ENCODE measurements at places on chromosomes 11 and 22.

DNA sequence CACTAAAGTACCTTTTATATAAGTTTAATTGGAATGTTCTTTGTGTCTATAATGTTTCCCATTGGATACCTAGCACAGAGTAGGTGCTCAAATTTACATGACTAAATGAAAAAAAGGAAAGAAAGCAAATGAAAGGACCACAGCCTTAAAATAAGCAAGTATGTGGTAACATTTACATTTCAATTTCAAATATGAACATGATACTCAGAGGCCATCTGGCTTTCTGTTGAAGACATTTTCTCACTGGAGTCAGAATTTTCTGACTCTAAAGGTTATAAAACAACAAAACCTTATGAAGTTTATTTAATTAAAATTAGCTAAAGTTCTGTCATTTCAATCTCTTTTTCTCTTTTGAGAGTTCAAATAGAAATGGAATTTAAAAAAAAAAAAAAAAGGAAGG lies 904 bp upstream of the ANGPTL5 start:
- no peak for DNase-seq

DNA sequence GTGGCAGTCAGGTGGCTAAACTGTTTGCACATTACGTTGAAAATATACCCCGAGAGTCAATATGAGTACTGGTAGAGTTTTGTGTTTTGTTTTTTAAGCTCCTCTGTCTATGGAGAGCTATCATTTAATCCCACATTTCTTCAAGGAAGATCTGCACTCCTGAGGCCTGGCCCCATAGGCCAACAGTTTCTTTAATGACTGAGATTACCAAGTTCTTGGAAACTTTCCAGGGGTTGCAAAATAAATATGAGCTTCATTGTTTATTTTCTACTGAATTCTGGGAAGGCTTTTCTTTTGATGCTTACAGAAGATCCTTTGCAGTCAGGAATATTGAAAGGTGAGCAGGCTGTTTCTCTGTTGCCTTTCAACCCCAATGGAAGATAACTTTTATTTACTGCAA lies 452.0 kb downstream of the JRKL start:
- no peak for DNase-seq

GRCh38 chr11:97498891-97499290 lies 1109.1 kb downstream of the JRKL start:
- DNase-seq, result no peak

GRCh38 chr22:24103301-24103700 lies 78.0 kb upstream of the SUSD2 start:
- DNase-seq, result no peak

DNA sequence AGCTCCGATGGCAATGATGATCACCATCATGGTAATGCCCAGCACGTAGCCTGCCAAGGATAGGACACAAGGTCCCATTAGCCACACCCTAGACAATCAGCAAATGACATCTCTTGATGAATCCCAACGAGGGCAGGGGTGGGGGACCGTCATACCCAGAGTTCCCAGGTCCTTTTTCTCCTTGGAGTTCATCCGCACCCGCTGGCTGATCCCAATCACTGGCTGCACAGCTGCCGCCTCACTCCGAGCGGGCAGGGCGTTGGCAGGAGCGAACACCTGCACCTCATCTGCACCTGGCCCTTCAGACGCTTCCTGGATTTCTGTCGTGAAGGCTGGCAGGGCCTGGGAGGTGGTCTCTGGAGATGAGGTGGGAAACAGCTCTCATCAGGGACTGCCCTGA lies 2.9 kb downstream of the PIK3IP1 start:
- DNase-seq, result no peak

DNA sequence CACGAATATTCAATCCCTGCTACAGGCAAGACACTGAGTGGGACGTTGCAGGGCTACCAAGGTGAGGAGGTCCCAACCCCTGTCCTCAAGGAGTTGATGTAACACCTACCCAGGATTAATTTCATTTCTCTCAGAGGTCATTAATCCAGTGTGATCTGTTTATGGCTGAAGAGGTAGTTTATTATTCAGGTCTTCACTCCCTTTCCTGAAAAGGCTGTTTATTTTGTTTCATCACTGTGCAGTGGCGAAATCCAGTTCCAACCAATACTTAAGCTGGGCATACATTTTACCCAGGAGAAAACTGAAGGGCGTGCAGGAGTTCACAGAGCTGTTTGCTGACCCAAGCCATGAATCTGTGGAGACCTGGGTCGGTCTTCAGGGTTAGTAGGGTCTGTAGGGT lies 2.7 kb upstream of the PTPRJ start:
- DNase-seq, result no peak

DNA sequence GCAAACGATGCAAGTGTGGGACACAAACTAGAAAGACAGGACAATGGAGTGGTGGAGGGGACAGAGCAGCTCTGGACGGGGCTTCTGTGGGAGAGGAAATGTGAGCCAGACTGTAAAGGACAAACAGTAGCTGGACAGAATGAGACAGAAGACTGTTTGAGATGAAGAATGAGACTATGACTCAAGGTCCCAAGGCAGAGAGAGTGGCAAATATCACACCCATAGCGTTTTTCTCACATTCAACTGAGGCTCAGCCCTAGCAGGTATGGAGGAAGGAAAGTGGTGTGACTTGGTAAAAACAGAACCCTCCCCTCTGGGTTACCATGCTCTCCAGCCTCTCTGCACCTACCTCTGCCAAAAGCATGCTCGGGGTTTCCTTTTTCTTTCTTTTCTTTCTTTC lies 96.5 kb downstream of the RPL27A start:
- no peak for DNase-seq

GRCh38 chr22:41656556-41656955 lies 32.1 kb downstream of the SNU13 start:
- DNase-seq, result no peak

- DNase-seq, result peak; percentile 97
These were observed 54.6 kb downstream of the SPECC1L start for GRCh38 chr22:24325105-24325757.

DNA sequence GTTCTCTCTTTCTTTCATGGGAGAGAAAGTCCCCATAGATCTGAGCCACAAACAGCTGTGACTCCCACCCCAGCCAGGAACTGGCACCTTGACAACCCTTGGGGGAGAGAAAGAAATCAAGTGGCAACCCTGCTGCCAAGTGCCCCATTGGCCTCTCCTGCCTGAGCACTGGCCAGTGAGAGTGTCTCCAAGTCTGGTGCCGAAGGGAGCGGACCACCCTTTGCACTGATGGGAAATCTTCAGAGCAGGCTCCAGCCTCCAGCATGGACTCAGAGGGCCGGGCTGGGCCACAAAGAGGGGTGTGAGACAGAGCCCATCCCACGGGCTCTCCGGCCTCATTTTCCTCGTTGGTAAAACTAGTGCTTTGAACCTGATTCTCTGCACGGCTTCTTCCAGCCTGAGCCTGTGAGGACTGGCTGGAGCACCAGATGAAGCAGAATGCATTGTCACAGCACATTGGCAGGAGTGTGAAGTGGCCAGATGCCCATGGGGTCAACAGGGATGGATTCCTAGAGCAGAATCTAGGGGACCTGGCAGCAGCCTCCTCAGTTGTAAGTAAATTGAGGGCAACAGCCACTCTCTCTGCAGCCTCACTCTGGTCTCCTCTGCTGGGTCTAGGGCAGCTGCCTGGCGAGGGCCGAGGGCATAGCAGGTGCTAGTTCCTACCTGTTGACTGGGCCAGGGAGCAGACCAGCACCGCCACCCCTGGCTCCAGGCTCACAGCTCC lies 81.4 kb downstream of the TRIM29 start:
- no peak for DNase-seq

DNA sequence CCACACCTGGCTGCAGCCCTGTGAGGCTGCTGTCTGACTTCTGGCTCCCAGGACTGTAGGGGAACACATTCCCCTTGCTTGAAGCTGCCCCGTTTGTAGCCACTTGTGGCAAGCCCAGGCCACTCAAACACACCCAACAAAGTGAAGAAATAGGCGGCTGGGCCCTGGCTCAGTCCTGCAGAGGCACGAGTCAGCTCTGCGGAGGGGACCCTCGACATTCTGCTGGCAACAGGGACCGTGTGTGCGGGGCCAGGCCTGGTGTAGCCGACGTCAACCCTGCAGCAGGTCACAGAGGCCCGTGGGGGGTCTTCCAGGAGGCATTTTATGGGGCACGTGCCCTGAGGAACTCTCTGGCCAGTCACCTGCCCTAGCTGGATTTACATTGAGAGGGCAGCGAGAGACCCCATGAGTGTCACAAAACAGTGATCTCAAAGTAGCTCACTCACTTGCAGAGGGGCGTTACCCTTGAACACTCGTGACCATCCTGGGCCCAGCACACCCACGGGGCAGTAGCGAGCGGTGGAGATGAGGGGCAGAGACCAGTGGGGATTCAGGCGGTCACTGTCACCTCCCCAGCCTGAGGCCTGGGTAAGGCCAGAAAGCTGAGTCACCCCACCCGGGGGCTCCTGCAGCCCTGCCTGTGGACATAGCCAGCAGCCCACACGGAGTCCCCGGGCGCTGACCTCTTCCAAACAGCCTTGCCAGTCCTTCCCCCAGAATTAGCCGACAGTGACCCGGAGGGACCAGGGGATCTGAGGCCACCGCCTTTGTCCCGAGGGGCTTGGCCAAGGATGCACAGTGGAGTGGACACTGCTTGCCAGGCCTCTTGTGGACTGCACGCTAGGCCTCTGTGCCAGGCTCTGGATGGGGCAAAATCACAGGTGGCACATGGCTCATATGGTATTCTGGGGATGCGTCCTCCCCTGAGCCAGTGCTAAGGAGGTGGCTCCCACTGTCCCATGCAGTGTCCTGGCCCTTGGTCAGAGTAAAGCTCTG lies 139.5 kb downstream of the CTTN start:
- DNase-seq, result no peak

- no peak for DNase-seq
These were observed 159.7 kb downstream of the DBX1 start for GRCh38 chr11:20000351-20001134.

DNA sequence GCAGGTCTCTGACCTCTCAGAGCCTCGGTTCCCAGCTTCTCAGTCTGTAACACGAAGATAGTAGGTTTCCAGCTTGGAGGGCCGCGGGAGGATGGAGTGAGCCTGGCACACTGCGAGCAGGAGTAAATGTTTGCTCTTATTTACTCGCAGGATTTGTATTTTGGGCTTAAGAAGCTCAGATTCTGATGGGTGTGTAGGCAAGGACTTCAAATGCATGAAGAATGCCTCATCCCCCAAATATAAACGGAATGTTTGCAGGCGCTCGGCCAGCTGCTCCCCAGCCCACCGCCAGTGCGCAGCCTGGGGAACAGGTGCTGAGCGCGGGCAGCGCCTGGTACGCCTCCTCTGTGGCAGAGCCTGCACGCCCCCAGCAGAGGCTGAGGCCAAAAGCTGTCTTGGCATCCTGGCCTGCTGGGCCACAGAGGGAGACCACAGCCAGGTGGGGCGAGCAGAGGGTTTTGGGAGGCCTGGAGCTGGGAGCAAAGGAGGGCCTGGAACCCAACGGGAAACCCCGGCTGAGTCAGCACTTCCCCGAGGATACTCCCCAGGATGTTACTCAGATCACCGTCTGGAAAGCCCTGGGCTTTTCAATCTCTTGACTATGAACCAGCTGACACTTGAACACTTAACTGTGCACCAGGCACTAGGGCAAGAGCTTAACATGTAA lies 9.4 kb downstream of the EHD1 start:
- DNase-seq, result no peak

DNA sequence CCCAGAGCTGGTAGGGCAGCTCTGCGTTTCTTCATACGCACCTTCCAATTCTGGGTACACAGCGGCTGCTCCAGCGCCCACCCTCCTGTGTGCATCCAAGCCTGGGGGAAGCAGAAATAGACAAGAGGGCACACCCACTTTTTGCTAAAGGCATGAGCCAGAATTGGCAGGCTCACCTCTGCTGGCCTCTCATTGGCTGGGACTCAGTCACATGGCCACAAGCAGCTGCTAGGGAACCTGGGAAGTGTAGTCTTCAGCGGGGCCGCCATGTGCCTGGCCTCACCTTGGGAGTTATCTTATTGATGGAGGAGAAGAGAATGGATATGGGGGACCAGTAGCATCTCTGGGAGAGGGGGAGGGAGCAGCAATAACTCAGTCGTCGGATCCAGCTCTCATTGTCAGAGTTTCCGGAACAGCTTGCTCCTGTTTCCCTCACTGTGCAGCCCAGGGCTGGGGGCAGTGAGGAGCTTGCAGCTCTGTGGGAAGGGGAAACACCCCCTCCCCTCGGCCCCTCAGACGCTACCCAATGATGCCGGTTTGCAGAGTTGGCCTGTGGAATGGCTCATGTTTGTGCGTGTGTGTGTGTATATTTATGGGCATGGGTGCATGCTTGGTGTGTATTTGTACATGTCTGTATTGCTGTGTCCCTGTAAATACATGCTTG lies 11.8 kb upstream of the MIEF1 start:
- peak; percentile 82 for DNase-seq

DNA sequence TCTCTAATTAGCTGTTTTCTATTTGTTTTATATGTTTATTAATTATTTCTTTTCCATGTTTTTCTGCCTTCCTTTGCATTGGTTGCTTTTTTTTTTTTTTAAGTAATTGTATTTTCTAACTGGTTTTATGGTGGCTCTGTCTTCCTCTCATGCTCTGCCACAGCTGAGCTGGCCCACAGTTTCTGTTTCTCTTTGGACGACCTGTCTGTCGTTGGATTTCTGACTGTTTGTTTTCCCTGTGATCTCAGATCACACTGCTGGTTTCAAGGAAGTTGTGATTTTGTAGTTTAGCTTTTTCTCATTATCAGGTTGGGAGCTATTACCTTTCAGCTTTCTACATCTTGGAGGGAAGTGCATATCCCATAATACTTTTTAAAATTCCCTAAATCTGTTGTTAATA lies 15.9 kb upstream of the OR6M1 start:
- DNase-seq, result no peak

- DNase-seq, result no peak
These were observed 12.0 kb upstream of the NXPE1 start for GRCh38 chr11:114571712-114572111.

DNA sequence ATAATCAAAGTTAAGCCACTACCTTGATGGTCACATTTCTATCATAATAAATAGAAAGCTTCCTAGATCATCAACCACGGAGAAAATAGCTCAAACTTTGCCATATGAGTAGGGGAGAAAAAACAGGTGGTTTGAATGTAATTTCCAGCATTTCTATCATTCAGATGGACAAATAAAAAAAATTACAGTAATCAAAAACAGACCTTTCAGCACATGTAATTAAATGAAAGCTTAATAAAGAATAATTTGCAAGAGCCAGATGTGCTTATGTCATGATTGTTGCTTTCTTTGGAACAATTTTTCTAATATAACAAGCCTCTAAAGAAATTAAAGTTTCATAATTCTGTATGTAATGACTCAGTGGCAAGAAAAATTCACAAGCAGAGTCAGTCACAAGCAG lies 297.0 kb downstream of the SOX6 start:
- DNase-seq, result no peak

DNA sequence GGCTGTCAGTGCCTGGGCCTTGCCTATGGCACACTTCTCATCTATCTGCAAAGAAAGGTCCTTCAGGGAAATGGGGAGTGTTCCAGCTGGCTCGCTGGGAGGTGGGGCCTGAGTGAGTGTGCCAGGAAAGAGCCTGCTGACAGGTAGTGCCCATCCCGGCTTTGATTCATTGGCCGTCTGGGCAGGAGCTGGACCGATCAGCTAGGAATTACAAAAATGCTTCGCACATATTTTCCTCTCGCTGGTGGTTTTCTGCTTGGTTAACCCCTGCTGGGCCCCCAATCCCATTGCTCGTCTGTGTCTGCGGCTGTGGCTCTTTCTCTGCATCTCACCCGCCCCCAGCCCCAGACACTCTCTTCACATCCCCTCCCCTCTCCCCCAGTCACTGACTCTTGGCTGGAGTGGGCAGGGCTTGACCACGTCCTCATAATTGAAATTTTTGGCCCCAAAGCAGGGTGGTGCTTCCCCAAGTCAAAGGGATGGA lies 10.8 kb downstream of the LIF start:
- no peak for DNase-seq
